Nucleus accumbens (tissue), 56 donors: ENCODE measurements at places on chromosomes 5 and 9.

DNA sequence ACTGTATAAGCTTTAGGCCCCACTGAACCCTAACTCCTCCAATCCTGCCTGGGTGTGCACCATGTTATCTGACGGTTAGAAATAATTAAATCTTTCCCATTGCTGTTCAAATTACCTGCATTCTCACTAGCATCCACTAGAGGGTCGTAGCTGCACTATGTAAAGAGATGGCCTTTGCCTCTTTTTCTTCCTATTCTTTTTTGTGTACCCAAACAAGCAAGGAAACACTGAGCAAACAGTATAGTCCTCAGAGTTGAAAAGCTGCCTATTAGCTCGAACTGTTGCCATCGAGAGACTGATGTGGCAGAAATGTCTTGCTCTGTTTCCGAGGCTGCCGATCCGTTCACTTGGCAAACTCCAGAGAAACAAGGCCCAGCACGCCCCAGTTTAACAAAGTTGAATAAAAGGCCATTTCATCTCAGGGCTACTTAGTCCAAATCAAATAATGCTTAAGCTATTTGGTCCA is 163.8 kb upstream of the TRPM3 start:
- peak; percentile 9 for DNase-seq

DNA sequence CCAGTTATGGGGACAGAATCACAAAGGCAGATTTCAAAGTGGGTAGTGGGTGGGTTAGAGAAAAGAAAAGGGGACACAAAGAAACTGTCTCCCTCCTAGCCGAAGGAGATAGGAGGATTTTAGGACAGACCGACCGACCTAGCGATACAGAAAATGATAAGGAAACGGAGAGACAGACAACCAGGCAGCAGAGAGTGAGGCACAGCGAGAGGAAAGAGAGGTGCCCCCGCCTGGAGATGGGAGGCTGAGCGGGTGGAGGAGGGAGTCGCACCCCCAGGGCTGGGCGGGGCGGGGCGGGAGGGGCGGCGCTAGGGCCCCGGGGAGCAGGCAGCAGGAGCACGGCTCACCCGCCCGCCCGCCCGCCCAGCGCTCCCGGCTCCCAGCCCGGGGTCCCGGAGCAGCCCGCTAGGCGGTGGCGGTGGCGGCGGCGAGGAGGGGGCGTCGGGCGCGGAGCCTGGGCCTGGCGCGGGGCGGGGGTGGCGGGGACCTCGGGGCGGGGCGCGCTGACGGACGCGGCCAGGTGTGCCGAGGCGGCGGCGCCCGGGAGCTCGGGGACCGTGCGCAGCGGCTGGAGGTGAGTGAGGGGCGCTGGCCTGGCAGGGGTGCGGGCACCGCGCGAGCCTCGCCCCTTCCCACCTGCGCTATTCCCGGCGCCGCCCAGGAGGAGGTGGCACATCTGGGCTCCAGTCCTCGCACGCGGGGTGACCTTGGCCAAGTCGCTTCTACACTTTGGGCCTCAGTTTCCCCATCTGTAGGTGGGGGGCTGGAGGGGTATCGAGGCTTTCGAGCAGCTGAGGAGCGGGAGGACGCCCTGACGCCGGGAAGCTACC is 15.9 kb upstream of the SYNPO start:
- DNase-seq, result peak; percentile 49

GRCh38 chr5:81232464-81233079 is 550 bp upstream of the CKMT2 start:
- no peak for DNase-seq

DNA sequence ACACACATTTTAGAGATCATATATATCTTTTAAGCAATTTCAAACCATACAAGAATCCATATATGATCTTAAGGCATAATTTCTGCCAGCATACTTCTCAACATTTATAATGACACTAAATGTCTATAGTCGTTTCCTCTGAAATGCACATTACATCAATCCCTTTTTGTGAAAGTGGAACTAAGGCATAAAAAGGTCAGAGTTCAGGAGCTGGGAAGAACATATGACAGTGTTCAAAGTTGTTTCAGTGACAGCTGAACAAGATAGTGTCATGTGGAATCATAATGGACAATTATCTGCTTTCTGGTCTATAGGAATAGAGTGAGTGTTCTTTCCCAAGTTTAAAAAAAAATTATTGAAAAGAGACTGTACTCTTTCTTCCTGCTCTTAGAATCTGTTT is 2.4 kb upstream of the MOB3B start:
- DNase-seq, result no peak

- DNase-seq, result no peak
Measured at GRCh38 chr5:105453216-105453807, 1890.7 kb upstream of the NUDT12 start.

DNA sequence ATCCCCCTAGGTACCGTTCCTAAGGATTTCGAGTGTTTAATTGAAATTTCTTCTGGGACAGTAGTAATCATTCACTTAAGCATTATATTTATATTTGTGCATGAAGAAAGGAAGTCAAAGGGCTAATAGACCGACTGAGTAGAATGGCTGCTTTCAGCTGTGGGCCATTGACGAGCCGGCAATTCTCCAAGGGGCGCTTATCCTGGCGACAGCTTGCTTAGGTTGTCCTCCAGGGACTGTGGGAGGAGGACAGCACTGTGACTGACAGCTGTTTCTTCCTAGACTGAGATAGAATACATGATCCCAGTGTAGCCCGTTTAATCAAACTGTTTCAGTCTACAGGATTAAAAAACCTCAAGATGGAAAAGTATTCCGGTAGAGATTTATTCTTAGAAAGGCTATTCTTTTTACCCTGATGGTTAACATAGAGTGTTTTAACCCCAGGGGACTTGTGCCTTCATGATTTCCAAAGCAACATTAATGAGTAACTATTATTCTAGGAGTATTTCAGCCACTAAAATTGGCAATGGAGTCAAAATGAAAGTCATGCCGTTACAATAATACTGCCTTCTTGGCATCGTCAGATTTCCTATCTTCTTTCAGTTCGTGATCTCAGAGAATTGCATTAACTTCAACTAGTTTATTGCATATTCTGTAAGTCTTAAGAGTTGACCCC is 943.1 kb upstream of the WWC1 start:
- DNase-seq, result no peak

DNA sequence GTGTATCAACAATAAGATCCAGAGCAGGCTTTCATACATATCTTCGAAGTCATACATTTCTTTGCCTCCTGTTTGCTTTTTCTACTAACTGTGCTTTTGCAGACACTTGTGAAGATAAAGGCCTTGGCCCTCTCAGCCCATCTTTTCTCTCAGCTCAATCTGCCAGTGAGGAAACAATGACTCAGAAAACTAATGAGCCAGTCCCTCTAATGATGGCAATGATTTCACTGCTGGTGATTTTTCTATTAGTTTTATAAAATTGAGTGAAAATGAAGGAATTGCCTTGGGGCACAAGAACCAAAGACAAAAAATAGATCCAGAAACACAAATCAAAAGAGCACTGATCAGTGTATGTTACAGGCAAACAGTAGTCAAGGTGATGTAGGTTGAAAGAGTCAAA is 167.7 kb upstream of the PPP2R2B start:
- DNase-seq, result no peak

GRCh38 chr5:72180925-72181324 is 73.7 kb downstream of the MAP1B start:
- DNase-seq, result no peak

DNA sequence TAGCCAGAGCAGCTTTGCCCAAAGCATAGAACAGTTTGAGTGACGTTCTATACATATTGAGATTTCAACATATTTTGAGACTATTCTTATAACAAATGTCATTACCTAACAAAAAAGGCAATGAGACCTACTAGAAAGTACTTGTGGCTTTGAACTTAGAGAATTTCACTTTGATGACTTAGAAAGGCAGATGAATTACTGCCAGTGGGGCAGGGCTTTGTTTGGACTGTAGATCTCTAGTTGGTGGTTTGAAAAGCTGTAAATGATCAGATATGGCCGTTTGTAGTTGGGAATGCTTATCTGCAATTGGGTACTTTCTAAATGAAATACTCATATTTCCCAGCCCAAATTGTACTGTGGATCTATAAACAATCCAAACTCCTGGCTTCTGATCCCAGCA is 28.1 kb downstream of the SOX30 start:
- no peak for DNase-seq

DNA sequence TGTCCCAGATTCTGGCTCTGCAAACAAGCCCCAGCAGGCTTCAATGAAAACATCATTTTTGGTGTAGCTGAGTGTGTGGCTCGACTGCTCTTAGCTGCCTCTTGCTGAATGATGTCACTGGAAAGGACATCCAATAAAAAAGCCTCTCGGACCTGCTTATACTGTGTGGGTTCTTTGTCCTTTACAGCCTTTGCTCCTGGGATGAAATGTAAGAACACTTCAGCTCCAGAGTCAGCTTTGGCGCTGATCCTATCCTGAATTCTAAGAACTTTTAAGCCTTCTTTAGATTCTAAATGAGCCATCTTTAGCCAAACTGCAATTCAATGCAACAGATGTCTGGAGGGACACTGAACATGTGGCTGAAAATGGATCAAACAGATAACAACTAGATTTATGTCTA is 404.6 kb upstream of the C9orf72 start:
- DNase-seq, result no peak

DNA sequence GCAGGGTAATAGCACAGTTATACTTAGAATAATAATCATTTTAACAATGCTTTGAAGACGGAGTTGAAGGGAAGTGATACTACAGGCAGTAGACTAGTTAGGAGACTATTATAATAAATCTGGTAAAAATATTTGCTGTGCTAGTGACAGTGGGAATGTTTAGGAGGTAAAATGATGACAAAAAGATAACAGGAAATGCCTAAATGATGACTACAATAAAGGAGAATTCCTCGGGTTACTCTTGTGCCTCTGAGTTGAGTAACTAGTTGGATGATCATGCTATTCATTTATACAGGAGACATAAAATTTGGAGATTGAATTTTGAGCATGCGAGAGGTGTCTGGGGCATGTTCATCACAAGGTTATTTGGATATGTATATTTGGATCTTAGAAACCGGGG is 32.2 kb upstream of the PAM start:
- DNase-seq, result no peak

- DNase-seq, result no peak
Measured at GRCh38 chr9:20292002-20292401, 330.3 kb downstream of the MLLT3 start.

DNA sequence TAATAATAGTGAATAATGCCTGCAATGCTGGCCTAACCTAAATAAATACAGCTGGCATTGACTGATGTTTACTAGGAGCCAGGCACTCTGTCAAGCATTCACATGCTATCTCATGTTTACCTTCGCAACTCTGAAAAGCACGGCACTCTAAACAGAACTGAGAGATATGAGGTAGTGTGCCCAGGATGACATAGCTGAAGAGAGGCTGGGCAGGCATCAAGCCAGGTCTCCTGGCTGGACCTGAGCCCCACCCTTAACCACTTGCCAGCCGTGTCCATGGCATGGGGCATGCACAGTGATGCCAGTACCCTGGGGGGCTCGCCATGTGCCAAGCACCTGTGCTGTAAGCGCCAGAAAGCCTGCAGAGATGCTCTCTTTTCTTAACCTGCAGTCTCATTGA is 119.4 kb upstream of the MVB12B start:
- no peak for DNase-seq

- no peak for DNase-seq
Measured at GRCh38 chr9:111429175-111429574, 55.0 kb downstream of the ECPAS start.

DNA sequence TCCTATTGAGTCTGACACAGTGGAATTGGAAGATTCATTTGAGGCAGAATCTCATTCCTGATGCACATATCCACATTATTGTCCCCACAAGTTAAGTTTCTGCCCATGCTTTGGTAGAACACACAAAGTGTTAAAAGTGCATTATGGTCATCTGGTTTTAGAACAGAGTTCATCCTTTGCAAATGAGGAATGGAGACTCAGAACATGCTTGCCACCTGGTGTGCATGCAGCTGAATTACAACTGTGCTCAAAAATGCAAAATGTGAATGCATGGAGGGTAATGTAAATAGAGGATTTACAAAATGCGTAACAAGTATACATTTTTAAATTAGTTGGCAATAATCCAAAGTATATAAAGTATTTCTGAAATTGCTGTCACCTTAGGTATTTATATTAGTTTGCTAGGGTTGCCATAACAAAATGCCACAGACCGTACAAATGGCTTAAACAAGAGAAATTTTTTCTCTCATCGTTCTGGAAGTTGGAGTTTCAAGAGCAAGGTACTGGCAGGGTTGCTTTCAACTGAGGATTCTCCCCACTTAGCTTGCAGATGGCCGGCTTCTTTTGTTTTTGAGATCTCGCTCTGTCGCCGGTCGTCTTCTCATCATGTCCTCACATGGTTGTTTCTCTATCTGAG is 671.1 kb downstream of the TAF11L14 start:
- no peak for DNase-seq

DNA sequence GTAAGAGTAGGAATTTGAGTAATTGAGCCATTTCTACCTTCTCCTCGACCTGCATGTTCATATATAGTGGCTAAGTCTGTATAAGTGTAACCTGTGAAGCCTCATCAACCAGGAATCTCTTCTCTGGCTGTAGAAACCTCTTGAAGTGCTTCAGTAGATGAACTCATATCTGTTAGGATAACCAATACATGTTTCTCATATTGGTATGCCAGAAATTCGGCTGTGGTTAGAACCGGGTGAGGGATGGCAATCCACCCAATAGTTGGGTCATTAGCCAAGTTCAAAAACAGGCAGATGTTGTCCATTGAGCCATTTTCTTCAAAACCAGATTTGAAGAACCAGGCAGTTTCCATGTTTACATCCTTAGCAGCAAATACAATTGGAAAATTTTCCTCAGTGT is 28.9 kb upstream of the GSN start:
- no peak for DNase-seq

DNA sequence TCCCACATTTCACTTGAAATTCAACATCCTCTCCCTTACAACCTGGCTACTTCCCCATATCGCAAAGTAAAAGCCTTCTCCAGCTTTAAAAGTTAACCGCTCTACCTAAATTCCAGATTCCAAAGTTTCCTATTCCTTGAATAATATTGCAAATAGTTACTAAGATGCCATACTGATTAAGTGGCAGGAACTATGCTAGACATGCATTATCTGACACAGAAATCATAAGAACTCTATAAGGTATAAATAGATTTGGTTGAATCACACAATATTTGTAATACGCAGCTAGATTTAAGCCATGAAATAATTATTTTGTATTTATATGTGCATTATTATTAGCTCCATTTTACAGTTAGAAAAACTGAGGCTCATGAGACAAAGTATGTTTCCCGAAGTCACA is 92.8 kb downstream of the NFIB start:
- DNase-seq, result no peak

DNA sequence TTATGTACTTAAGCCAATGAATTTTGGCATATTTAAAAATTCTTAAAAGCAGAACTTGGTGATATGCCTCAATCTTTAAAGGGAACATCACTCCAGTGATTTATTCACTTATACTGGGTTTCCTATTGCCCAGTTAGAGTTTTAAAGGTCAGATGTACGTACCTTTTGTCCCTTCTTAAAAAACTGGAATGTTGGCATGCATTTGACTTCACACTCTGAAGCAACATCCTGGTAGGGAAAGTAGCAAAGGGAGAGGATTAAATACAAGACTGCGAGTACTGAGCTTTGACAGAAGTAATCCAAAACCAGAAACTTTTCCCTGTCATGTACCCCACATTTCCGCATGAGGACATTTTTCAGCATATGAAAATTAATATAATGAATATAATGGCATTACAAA is 11.7 kb downstream of the TXN start:
- DNase-seq, result no peak

- DNase-seq, result no peak
Measured at GRCh38 chr9:116450378-116451139, 236.5 kb upstream of the TRIM32 start.
